CD4-positive, alpha-beta T cell treated with Interleukin-17A for 1 hour (primary cell): ENCODE measurements at places on chromosomes 12 and 14.
A peak's percentile ranks its signal among the peaks of the same experiment; 100 is the strongest.

DNA sequence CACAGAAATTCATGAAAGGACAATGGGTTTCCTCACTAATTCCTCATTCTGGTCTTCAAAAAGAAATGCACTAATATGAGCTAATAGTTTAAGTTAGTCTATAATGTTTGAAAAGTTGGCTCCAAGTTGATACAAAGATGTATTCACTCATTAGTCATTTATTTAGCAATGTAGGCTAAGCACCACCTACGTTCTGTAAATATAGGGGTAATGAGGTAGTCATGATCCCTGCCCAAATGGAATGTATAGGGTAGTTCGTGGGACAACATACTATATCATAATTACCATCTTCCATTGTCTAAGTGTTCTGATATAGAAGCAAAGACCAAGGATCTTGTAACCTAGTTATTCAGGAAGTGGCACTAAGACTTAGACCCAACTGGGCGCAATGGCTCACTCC lies 86.5 kb downstream of the DIO2 start:
- DNase-seq, result no peak

DNA sequence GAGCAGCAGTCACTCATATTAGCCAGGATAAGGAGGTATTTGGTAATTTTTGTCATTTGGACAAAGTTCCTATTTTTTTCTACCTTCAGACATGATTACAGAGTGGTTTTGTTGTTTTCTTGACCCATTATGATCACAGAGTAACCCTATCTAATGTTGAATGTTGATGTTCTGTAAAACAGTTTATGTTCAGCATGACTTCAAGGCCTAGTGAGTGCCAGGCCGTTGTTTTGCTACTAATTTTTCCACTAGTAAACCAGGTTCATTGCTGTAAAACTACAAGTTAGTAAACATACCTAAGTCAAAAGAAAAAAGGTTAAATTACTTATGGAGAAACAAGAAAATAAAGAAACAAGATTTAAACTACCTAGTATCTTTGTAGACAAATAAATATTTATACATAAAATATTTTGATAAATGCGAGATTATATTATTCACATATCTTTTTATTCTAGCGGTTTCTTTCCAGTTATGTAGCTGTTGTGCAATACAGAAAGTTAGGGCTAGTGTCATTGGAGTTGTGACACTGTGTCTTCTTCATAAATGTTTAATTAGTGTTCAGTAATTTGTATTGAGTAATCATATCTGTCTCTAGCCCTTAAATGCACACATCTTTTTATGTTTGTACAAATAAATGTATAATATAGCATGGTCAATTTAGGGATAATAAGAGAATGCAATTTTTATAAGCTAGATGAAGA lies 16.5 kb downstream of the ETNK1 start:
- DNase-seq, result no peak

- no peak for DNase-seq
Measured at GRCh38 chr12:132505105-132505851, 15.3 kb downstream of the FBRSL1 start.

- no peak for DNase-seq
Measured at GRCh38 chr14:97798176-97798575, 1001.0 kb downstream of the VRK1 start.

- no peak for DNase-seq
Measured at GRCh38 chr14:96304956-96305355, 48.9 kb downstream of the BDKRB1 start.

DNA sequence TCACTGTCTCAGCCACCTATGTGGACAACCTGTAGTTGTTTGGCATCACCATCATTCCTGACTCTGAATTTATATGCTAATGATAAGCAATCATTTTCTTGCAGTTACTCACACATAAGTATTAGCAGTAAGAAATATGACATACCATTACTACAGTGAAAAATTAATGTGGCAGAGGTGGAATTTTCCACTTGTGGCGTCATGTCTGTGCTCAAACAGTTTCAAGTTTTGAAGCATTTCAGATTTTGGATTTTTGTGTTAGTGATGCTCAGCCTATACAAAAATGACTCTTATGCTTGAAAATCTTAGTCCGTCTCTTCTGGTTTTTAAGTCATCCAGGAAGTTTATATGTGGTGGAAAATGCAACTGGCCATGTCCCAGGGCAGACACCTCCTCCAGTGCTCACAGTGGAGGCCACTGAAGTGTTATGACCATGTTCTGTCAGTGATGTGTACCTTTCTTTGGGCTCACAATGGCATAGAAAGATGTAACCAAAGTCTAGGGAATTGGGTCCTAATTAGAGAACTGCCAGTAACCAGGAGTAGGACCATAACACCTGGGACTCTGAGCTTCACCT lies 220.6 kb downstream of the SYT1 start:
- DNase-seq, result no peak

DNA sequence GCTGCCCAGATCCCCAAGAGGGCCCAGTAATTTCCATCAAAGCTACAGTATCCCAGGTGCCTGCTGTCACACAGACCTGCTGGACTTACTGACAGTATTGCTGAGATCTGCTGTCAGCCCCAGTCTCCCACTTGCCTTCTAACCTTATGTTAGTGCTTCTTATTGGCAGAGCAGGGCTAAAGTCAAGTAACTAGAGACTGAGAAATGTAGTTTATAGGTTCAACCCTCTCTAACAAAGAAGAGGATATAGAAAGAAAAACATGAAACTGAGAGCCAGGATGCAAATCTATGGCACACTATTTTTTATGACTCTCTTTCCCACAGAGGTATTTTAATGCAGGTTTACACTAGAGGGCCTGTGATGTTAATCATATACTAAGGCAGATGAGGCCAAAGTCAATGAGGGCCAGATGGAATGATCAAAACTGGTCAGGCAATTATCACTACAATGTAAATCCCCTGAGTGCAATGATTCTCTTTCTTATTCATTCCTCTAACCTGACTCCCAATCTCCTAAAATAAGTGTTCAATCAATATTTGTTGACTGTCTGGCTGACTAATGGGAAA lies 781.9 kb downstream of the VRK1 start:
- no peak for DNase-seq

DNA sequence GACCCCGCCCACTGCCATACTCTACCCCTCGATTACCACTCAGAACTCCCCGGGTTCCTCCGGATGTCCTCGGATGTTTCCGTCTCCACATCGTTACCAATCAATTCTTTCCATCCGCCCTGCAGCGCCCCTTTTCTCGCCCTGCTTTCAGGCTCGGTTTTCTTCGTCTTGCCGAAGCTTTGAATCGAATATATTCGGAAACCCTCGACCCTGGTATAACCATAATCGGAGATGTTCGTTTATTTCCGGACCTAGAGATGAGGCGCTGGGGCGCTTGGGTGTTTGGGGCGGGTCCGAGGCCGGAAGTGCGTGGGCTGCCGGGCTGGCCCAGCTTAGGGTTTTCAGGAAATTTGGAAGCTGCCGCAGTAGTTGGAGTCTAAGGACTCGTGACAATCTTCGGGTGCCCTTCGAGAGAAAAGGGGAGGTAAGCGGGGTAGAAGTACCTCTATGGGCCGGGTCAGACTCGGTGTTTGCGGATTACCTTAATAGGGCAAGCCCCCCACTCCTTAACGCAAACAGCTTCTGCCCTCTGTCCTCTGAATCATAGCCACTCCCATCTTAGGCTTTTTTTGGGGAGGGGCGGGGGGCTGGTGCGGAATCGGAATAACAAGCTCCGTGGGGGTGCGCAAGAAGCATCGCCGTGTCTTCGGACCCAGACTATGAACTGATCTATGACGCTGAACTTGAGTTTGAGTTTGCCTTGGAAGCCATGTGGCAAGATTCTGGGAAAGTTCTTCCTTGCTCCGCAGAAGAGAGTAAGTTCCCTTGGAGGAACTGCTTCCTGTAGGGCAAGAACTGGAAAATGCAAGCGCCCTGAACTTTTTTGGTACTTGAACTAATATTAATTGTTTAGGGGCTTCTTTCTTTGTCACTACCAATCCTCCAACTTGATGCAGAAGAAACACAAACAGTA lies at the start of gene C14orf119:
TSS of gene C14orf119 (plus strand) at position 310 of the 913 bp plus-strand sequence. CDS start 2,154 bp downstream, outside the sequence.
- DNase-seq, result peak; percentile 100

DNA sequence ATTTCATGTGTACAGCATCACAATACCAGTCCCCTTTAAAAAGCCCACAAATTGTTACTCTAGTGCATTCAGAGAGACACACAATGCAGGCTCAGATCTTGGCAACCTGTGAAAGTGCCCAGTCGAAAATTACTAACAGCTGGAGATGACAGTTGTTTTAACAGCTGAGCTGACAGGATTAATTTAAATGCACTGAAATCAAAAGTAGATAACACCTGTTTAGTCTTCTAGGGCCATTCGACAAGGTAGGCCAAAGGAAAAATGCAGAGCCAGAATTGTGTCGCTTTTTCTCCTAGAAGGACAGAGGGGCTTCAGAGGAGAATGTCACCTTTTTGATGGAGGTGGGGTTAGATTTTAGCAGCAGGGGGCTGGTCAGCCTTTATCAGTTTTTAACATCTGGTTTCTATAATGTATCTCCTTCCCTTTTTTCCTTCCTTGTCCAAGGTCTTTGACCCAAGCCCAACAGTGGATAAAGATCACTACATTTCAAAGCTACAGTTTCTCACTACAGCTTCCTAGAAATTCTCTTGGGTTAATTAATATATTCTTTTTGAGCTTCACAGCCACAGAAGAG lies 139.1 kb downstream of the SOX5 start:
- no peak for DNase-seq

DNA sequence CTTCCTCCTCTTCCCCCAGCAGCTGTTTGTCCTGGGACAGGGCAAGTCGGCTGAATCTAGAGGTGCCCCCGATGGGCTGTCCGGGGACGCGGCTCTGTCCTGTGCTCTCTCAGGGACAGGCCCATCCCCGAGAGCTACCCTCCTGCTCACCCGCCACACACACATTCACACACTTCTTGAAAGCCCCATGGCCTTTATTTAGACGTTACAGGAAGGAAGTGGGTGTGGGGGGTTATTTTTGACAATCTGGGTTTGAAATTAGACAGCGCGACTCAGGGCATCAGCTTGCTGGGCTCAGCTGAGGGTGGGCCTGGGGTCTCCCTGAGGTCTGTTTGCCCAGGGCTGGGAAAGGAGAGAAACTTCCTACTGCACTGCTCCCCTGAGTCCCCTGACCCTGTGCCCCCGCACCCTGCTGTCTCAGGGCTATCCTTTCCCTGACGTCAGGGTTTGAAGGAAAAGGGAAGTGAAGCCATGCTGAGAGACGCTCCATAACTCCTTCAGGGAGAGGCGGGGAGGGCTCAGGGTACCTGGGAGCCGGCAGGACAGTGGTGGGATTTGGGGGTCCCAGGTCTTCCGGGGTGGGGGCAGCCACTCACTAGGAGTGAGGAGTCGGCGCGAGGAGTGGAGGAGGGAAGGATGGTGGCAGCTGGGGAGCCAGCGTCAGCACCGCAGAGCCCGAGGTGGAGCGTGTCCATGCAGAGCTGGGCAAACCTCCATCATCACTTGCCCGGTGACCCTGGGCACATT lies 8.1 kb downstream of the PTPN6 start:
- DNase-seq, result peak; percentile 92

DNA sequence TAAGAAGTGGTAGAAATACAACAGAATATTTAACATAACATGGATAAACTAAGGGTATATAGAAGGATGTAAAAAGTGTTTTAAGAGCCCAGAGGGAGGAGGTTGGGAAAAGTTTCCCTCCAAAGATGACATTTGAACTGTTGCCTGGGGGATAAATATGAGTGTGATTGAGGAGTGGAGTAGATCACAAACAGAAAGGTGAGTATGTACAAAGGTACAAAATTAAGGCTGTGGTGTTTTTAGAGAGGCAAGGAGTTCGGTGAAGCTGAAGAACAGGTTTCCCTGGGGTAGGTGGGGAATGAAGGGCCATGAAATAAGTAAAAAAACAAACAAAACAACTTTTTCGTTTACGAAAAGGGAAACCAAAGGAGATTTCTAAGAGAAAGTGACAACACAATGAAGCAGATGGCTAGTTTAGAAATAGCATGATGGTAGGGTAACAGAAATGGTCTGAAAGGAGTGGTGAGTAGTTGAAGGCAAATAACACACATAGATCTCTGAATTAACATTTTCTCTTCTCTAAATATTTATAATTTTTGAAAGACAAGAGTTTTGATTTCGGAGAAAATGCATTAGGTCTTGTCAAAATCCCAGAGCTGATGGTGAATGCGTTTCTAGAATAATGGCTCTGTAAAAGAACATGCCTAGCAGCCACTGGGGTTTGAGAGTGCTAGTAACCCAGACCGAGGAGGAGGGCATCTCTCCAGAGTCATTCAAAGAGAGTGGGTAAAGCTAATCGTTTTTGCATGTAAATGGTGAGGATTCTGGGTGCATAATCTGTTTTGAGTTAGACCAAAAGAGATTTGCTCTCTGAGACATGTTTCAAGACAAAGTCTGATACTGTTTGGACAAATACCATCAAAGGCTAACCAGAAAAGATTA lies 240.4 kb upstream of the DCN start:
- no peak for DNase-seq

DNA sequence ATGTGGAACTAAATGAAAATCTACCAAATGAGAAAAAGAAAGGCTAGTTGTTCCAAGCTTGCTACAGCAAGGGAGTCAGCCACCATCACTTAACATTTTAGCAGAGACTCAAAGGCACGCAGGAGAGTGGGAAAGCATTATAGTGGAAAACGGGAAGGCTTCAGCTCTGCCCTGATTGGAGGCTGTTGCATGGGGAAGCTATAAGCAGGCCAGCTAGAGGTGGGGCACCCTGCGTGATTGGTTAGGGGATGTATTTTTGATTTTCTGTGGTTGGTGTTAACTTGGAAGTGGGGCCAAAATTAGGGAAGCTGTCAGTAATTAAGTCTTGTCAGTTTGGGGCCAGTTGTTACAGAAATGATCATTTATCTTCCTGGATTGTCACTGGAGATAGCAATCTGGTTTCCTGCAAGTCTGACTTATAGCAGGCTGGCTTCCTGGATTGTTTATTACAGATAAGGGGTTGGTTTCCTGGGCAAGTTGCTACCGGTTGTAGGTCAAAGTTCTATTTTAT lies 93.9 kb downstream of the FAR2 start:
- no peak for DNase-seq

- no peak for DNase-seq
Measured at GRCh38 chr12:31217356-31218130, 108.4 kb downstream of the SINHCAF start.

GRCh38 chr12:11805043-11805442 lies 155.6 kb downstream of the ETV6 start:
- DNase-seq, result no peak

DNA sequence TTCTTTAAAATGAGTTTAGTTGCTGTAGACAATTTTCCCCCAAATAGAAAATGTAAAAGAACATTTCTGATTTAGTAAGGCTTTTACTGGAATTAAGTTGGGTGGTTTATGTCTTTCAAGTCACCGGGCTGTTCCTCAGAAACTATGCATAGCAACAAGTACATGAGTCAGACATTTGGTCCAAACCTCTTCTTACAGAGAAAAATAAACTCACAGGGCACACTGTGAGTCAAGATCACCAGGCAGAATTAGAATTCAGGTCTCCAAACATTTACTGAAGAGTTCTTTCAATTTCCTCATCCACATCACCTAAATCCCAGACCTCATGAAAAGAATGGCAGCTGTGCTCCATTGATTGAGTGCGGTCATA lies 476.1 kb upstream of the SOX5 start:
- no peak for DNase-seq

- DNase-seq, result no peak
Measured at GRCh38 chr12:47038270-47038748, 41.1 kb upstream of the PCED1B start.

- no peak for DNase-seq
Measured at GRCh38 chr14:65552724-65553123, 140.2 kb downstream of the FUT8 start.

GRCh38 chr12:51160814-51161459 lies 12.0 kb downstream of the TFCP2 start:
- DNase-seq, result no peak

GRCh38 chr12:88876857-88877256 lies 296.6 kb upstream of the KITLG start:
- no peak for DNase-seq
